ENCODE measurements at places on chromosomes 6 and 20. TPM values are rescaled to one million over a fixed set of nuclear protein-coding genes. Genes with fewer than 3 reads are reported as not detected.

DNA sequence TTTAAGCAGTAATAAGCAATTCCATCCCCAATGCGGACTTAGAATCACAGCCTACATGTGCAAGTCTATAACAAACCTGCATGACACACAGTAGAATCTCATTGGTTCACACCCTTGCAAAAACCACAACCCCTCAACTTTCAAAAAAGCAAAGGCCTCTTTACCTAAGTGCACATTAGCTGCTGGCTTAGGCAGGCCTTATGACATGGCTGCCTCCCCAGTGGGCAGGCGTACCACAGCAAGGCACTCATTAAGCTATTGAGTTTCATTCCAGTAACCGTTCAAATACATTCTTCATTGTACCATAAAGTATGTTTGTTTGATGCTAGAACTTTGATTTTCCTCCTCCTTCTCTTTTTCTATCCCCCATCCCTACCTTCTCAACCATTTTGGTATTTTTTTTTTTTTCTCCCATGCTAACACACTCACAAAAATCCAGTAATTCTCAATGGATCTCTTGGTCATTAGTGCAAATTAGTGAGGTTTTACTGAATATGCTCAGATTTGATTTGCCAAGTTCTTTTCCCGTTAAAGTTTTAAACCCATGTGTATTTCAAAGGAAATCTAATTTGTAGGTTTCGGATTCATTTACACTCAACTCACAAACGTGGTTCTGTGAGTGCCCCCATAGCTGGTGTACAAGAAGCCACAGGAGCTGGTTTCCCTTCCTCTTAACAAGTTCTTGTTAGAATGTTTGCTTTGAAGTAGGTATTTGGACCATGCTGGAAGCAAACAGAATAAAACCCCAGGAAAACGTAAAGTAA is 460.4 kb upstream of the RUNX2 start:
- no peaks in the 10 kb centered on the region for H3K4me1 ChIP-seq
- H3K27me3 ChIP-seq: no peaks in the 10 kb centered on the region
- H3K27ac ChIP-seq: no peak overlapping the region
- no peaks in the 10 kb centered on the region for H3K36me3 ChIP-seq
- DNase-seq: no peak

- no peak for DNase-seq
- H3K27ac ChIP-seq: no peak overlapping the region
- no peaks in the 10 kb centered on the region for H3K27me3 ChIP-seq
- H3K36me3 ChIP-seq: no peaks in the 10 kb centered on the region
- H3K4me3 ChIP-seq: no peak overlapping the region
- peaks cover 7% of the 10 kb centered on the region for H3K4me1 ChIP-seq
These were observed 224.4 kb upstream of the PMEPA1 start for GRCh38 chr20:57934007-57934805.

- no peaks in the 10 kb centered on the region for H3K27me3 ChIP-seq
- no peak for DNase-seq
- no peak overlapping the region for H3K4me3 ChIP-seq
- H3K36me3 ChIP-seq: no peaks in the 10 kb centered on the region
- peak overlapping the region; percentile 0 for H3K27ac ChIP-seq
- H3K4me1 ChIP-seq: peaks cover 26% of the 10 kb centered on the region
These were observed 113.9 kb upstream of the ZNF217 start for GRCh38 chr20:53707371-53708055.

GRCh38 chr6:133778414-133779130 is 110.3 kb upstream of the TCF21 start:
- H3K4me3 ChIP-seq: no peak overlapping the region
- H3K27me3 ChIP-seq: no peaks in the 10 kb centered on the region
- peaks cover 23% of the 10 kb centered on the region for H3K4me1 ChIP-seq
- DNase-seq: no peak
- no peaks in the 10 kb centered on the region for H3K36me3 ChIP-seq
- peak overlapping the region; percentile 42 for H3K27ac ChIP-seq

DNA sequence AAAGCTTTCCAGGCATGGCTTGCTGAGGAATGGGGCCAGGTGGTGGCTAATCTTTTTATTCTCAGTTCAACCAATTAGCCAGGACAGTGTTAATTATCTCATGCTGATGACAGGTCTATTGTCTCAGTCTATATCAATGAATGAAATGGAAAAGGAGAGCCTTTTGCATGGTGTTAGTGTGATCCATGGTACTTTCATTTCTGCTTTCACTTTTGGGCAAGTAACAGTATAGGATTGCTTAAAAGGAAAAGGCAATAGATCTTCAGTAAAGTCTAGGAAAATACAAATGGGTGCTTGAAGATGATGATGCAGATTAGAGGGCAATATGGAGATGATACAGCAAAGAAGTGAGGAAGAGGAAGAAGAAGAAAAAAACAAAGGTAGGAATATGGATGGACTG is 430.3 kb downstream of the TFAP2A start:
- H3K4me3 ChIP-seq: no peak overlapping the region
- no peak overlapping the region for H3K27ac ChIP-seq
- H3K36me3 ChIP-seq: no peaks in the 10 kb centered on the region
- no peaks in the 10 kb centered on the region for H3K4me1 ChIP-seq
- DNase-seq: no peak

GRCh38 chr6:154347981-154348380 is 8.6 kb downstream of the IPCEF1 start:
- no peaks in the 10 kb centered on the region for H3K36me3 ChIP-seq
- H3K27me3 ChIP-seq: no peaks in the 10 kb centered on the region
- no peak overlapping the region for H3K27ac ChIP-seq

DNA sequence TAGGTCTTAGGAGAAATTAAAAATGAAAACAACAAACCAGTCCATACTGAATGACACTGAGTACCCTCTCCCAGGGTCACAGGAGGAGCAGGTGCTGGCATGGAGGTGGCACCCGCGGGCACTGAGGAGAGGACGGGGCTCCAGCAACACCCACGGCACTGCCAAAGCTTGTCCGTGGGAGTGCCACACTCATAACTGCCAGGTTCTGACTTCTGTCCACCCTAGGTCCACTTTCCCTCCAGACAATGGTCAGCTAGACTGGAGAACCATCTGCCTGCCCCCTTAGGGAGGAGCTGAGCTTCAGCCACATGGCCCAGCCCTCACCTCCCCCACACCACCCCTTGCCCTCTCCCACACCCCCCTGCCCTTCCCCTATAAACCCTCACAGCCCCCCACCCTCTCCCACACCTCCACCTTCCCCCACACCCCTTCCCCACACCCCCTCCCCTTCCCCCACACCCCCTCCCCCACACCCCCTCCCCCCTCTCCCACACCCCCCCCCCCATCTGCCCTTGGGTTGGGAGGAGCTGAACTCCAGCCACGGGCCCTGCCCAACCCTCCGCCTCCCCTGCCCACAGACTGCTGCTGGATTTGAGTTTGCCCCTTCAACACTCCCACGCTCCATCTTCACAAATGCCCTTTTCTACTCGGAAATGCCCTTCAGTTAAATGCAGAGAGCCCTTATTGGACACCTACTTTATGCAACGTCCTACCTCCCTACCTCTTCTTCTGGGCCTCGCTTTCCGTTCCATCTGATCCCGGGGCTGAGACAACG is 129.6 kb downstream of the TAF4 start:
- no peak overlapping the region for H3K4me3 ChIP-seq
- no peaks in the 10 kb centered on the region for H3K4me1 ChIP-seq
- H3K27me3 ChIP-seq: peaks cover 52% of the 10 kb centered on the region
- H3K27ac ChIP-seq: no peak overlapping the region
- no peak for DNase-seq

DNA sequence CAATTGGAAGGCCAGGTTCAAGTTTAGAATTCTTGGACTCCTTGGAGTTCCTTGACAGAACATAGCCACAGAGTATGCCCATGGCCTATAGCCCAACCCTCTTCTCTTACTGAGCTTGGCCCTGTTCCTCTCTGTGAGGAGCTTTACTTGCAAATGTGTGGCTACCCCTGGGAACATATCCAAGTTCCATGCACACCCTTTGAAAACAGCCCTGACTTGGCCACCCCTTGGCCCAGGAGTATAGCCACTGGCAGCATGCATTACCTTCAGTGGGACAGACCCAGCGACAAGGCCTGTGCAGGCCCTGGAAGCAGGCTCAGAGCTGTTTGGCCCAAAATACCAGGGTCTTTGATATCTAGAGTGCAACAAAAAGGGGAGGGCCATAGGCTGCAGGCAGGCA is 19.5 kb upstream of the MAS1 start:
- no peak overlapping the region for H3K27ac ChIP-seq
- peak; percentile 68 for DNase-seq
- H3K4me3 ChIP-seq: no peak overlapping the region
- H3K4me1 ChIP-seq: no peaks in the 10 kb centered on the region
- no peaks in the 10 kb centered on the region for H3K27me3 ChIP-seq

DNA sequence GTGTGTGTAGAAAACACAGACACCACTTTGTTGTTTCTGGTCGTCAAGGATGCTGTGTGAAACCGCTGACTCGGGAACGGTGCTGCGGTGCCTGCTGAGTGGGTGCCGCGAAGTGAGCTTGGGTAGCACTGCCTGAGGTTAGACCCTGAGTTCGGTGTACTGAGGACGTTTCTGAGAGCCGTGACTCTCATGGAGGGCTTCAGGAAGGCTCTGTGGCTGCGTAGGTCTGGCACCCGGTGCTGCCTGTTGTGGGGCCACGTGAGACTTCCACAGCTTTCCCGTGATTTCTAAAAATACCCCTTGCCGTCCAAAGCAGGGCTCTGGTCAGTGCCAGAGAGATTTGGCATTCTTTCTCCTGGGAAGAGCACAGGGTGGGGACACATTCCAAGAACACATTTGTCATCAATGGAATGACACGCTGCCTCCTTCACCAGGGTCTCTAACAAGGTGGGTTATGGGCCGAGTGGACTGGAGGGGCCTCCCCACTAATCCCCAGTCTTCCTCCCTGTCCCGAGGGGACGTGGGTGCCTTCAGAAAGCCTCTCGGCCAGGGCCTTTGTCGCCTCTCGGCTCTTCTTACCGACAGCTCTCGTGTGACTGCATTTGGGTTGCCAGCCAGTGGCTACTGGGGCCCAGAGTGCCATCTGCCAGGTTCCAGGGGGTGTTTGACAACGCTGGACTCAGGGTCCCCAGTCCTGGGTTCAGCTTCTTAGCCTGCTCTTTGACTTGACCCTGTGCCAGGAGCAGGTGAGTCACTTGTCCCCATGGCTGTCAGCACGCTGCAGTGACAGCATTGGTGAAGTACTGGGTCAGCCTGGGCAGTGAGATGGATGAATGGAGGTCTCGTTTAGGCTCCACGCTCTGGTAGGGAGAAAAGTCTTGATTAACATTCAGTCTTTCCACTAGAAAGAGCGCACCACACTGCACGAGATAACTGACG is 62.2 kb downstream of the SYNJ2 start:
- H3K27ac ChIP-seq: peak overlapping the region; percentile 86
- no peaks in the 10 kb centered on the region for H3K36me3 ChIP-seq
- no peak for DNase-seq
- H3K4me3 ChIP-seq: no peak overlapping the region
- no peaks in the 10 kb centered on the region for H3K27me3 ChIP-seq
- peaks cover 55% of the 10 kb centered on the region for H3K4me1 ChIP-seq

- no peaks in the 10 kb centered on the region for H3K27me3 ChIP-seq
- no peak for DNase-seq
- no peak overlapping the region for H3K27ac ChIP-seq
- peaks cover 80% of the 10 kb centered on the region for H3K36me3 ChIP-seq
- no peak overlapping the region for H3K4me3 ChIP-seq
These were observed 17.0 kb upstream of the SLA2 start for GRCh38 chr20:36663031-36663430.

- no peaks in the 10 kb centered on the region for H3K4me1 ChIP-seq
- no peak overlapping the region for H3K4me3 ChIP-seq
- H3K36me3 ChIP-seq: no peaks in the 10 kb centered on the region
- H3K27ac ChIP-seq: no peak overlapping the region
These were observed 142.5 kb upstream of the SPACA1 start for GRCh38 chr6:87905101-87905641.

DNA sequence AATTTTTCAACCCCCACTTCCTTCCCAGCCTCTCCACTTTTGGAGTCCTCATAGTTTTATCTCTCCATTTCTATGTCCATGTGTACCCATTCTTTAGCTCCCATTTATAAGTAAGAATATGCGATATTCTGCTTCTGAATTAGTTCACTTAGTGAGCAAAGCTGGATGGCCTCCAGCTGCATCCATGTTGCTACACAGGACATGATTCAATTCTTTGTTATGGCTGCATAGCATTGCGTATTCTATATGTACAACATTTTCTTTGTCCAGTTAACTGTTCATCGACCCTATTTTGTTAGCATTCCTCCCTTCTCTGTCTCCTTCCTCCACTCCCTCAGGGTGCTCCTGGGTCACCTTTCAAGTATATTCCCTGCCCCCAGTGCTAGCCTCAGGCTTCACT is 210.0 kb upstream of the SSTR4 start:
- no peaks in the 10 kb centered on the region for H3K4me1 ChIP-seq
- no peaks in the 10 kb centered on the region for H3K36me3 ChIP-seq
- H3K27me3 ChIP-seq: no peaks in the 10 kb centered on the region
- no peak overlapping the region for H3K27ac ChIP-seq
- DNase-seq: no peak
- no peak overlapping the region for H3K4me3 ChIP-seq

DNA sequence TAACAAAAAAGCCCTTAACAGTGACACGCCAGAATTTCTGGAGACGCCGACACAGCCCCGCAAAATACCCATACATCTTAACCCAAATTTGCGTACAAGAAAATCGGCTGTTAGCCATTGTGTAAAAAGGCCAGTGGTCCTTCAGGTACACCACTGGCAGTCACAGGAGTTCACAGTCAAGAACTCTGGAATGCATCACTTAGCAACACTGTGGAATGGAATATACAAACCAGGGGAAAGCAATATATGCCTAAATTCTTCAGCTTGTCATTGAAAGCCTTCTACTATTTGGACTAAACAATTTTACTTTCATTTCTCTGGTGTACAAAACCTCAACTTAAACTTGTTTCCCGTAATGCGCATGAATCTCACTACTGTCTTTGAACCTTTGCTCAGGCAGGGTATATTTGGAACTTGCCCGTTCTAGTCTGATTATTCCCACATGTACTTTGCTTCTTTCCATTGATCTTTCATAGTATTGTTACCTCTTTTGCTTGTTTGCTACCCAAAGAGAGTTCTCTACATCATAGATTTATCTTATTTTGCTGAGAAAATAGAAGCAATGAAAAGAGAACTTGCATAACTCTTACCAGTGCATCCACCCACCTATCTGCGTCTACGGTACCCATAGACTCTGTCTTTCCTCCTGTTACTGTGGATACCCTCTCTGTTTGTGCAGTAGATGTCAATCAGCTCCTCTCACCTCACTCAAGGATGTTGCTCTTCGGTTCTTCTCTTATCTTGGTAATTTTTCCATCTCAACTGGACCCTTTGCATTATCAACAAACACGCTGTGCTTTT is at the start of gene ARMH2:
Gene ARMH2, minus strand, starts transcription at position 178 of the 801 bp plus-strand sequence. Its CDS starts 60 bp downstream, at position 118.
- H3K27me3 ChIP-seq: no peaks in the 10 kb centered on the region
- H3K27ac ChIP-seq: no peak within 1 kb of the TSS
- H3K36me3 ChIP-seq: no peaks in the 10 kb centered on the region
- H3K4me1 ChIP-seq: peaks cover 9% of the 10 kb centered on the region

The JPH2 gene
- total RNA-seq: 187 TPM

The OGFR gene
- total RNA-seq: 61.5 TPM

The BEND6 gene
- total RNA-seq: 1.7 TPM

The BPI gene
- 0.92 TPM for total RNA-seq
